ENCODE measurements at places on chromosomes 7 and 10. TPM values are rescaled to one million over a fixed set of nuclear protein-coding genes. Genes with fewer than 3 reads are reported as not detected.

LRRC61 gene
- total RNA-seq = not detected

SLC26A5 gene
- total RNA-seq = not detected

GHRHR gene
- total RNA-seq = not detected

FFAR4 gene
- not detected for total RNA-seq

SSC4D gene
- total RNA-seq = 0.77 TPM

NPY4R2 gene
- not detected for total RNA-seq

TFPI2 gene
- 13.5 TPM for total RNA-seq

FOXI2 gene
- total RNA-seq = not detected

LLCFC1 gene
- not detected for total RNA-seq

ECHDC3 gene
- total RNA-seq = 8.5 TPM

GRID2IP gene
- not detected for total RNA-seq

WDFY4 gene
- total RNA-seq = not detected

SYT15 gene
- not detected for total RNA-seq

CRHR2 gene
- total RNA-seq = not detected

POU6F2 gene
- total RNA-seq = 0.08 TPM

ENTPD7 gene
- 19.4 TPM for total RNA-seq

STAG3 gene
- total RNA-seq = 3.4 TPM

NCF1 gene
- total RNA-seq = not detected

OPN4 gene
- not detected for total RNA-seq

CDH23 gene
- total RNA-seq = 0.29 TPM

CPA2 gene
- not detected for total RNA-seq

UPK3B gene
- not detected for total RNA-seq

NEUROG3 gene
- not detected for total RNA-seq

BAMBI gene
- 288 TPM for total RNA-seq

RGR gene
- total RNA-seq = 3.8 TPM
